ENCODE measurements at places on chromosomes 3 and 15.

DNA sequence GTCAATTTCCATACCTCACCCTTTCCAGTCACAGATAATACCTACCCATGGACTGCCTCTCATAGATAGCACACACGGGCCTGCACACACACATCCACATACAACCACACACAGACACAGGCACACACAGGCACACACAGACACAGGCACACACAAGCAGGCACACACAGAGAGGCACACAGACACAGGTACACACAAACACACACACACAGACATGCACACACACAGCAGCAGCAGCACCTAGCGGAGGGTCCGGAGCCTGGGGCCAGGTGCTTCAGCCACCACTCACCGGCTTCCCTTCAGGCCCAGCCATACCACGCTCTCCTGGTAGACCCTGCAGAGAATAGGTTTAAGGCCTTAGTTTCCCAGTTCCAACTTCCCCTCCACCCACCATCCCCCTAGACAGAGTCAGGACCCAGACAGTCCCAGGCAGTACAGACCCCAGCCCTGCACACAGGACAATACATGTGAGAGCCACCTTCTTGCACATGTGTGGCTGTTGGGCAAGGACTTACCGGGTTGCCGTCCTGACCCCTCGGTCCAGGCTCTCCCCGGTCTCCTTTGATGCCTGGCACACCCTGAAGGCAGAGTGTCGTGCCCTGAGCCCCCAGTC is 10.5 kb upstream of the UCN2 start:
- no peak for DNase-seq

DNA sequence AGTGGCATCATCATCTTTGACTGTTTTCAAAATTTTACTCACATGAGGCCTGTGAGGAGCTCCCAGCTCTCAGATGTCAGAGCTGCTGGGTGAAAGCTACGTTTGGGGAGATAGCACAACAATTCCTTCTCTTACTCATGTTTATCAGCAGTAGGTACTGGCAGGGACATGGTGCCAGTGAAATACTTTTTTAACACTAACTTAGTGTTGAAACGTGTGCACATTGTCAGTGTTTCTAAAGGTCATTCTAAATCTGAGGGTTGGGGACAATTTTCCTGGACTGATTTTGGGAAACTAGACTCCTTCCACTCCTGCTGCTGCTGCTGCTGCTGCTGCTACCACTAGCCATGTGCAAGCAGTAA is 487.4 kb downstream of the PDCD6IP start:
- DNase-seq, result no peak

- no peak for DNase-seq
Measured at GRCh38 chr15:41443275-41443674, 26.4 kb downstream of the RTF1 start.

DNA sequence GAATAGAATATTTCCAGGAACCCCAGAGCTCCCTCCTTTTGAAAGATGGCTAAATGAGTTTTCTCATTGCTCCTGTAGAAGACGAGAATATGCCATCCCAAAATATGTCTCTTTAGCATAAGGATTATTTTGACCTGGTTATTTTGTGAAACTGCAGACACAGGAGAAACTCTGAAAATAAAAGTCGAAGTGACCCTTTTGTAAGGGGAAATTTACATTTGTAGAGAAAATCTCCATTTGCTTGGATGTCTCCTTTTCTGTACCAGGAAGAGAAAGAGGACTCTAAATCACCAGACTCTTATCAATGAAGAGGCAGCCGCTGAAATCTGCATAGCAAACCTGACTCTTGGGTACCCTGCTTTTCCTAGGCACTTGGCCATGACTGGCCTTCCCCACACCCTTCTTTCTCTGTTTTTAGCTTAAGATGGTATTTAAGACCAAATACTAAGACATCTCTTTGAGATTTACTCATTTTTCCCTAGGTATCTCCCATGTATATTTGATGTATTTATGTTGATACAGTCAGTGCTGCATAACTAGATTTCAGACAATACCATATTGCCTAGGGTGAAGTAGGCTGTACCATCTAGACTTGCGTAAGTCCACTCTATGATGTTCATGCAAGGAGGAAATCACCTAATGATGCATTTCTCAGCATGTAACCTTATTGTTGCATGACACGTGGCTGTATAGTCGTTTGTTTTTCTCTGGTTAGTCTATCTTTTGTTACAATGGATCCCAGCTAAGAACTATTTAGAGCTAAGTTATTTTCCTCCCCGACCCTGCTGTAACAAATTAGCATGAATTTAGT is 98.2 kb upstream of the UBE3A start:
- DNase-seq, result no peak

GRCh38 chr3:28682121-28682520 is 333.5 kb upstream of the AZI2 start:
- DNase-seq, result no peak

- DNase-seq, result no peak
Measured at GRCh38 chr15:29835301-29835700, 13.0 kb upstream of the TJP1 start.

GRCh38 chr3:16060358-16060852 is 114.1 kb upstream of the GALNT15 start:
- no peak for DNase-seq

DNA sequence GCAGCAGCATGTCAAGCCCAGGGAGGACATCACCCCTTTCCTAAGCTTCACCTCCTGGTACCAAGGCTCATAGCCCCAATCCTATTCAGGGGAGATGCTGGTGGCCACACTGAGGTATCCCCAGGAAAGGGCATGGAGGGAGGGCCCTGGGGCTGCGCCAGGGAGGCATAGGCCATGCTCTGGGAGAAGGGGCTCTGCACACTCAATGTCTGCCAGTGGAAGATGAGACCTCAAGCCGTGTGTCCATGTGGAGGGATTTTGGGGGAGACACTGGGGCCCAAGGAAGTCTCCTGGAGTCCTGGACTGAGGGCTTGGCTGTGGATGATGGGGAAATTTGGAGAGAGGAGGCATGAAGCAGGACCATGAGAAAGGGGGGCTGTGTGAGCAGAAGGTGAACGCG is 21.2 kb upstream of the PRR23E start:
- no peak for DNase-seq

DNA sequence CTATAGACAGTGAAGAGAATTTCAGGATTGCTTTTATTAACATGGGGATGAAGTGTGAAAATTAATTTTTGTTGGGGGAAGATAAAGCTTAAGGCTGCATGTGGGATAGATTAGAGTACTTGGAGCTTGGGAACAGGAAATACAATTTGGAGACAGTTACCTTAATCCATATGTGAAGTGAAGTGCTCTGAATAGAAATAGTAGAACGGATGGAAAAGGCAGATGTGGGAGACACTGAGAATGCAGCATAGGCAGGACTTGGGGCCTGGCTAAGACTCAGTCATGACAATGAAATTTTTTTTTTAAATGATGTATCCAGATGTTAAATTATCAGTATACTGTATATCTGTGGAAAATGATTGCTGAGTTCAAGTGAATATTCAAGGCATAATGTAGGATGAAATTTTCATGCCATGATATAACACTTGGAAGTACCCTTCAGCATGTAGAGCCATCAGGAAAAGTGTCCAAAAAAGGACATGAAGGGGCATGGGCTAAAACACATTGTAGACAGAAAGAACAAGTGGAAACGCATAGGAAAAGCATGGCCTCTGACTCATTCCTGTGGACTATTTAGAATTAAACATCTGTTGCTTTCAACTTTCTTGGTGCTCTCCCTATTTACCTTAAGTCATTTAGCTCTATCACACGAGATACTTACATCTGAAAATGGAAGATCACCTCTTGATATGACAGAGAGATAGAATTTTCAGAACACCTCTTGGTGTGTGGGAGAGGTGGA is 134.8 kb downstream of the RBMS3 start:
- DNase-seq, result no peak

DNA sequence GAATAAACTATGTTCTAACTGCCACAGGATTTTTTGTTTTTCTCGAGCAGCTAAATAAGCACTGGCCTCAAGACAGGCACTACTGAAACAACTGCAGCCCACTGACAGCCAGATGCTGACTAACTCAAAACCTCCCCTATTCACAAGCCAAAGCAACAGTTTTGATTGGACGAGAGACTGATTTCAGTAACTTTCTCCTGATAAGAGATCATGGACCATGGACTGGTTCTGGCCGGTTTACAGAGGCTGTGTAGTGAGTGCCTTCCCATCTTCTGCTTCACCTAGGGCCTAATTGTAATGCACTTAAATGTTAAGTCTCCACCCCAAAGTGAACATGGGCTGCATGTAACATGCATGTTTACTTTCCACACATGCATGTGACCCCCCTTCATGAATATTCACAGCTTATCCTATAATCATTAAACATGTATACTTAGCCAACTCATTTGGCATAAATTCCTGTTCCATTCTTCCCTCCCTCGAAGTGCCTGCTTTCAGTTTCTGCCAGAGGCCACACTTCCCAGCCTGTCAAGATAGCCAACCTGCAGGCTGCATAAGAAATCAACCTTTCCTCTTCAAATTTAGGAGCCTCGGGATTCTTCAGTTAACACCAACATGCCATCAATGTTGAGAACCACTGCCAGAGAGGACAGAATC is 108.2 kb downstream of the ULK4 start:
- no peak for DNase-seq

DNA sequence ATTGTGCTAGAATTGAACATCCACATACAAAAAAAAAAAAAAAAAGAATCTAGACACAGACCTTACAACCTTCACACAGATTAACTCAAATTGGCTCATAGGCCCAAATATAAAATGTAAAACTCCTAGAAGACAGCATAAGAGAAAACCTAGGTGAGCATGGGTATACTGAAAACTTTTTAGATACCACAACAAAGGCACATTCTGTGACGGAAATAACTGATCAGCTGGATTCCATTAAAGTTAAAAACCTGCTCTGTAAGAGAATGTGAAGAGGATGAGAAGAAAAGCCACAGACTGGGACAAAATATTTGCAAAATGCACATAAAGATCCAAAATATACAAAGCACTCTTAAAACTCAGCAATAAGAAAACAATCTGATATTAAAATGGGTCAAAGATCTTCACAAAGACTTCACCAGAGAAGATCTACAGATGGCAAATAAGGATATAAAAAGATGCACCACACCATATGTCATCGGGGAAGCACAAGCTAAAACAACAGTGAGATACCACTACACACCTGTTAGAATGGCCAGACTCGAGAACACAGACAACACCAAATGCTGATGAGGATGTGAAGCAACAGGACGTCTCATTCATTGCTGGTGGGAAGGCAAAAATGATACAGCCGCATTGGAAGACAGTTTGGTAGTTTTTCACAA is 167.9 kb downstream of the PDE8A start:
- DNase-seq, result no peak

DNA sequence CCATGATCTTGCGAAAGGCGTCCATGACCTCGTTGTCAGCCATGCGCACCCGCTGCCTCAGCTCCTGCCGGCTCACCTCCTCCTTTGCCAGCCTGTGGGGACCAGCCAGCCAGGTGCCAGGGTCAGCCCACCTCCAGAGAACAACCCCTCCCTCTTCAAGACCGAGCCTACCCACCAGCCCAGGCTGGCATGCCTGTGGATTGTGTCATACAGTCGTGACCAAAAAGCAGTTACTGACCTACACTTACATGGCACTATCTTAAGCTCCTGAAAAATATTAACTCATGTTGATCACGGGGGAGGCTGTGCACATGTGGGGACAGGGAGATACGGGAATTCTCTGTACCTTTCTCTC is 10.7 kb upstream of the CAMK1 start:
- no peak for DNase-seq

- DNase-seq, result no peak
Measured at GRCh38 chr3:62128051-62128450, 245.3 kb downstream of the FEZF2 start.

GRCh38 chr3:125437631-125438435 is 62.7 kb upstream of the ZNF148 start:
- peak; percentile 37 for DNase-seq

DNA sequence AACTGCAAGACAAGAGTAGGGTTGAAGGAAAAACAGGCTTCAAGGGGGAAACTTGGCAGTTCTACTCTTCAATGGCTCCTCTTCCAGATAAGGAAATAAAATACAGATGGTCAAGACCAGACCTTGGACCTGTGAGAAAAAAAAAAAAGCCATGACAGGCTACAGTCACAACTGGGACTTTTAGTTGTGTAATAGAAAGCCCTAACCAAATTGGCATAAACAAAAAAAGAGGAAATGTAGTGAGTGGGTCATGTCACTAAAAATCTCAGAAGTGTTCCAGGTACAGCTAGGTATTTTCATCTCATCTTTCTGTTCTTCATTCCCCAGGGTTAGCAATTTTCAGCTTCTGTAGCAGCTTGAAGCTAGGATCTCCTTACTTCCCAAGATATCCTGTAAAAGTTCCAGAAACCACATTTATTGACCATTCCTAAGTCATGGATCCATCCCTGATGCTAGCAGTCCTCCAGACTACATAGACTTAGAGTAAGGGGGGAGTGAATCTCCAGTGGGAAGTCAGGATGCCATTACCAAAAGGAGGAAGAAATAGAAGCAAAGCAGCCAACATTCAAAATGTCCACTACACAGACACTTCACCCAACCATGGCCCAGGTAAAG is 61.0 kb upstream of the CSTA start:
- no peak for DNase-seq

Measured in stimulated activated CD8-positive, alpha-beta memory T cell treated with anti-CD3 and anti-CD28 coated beads, Interleukin-12 subunit alpha, Interleukin-12 subunit beta, amount 100 ng/mL, for 1 hour (primary cell).